ENCODE measurements at places on chromosomes 16 and 17.

DNA sequence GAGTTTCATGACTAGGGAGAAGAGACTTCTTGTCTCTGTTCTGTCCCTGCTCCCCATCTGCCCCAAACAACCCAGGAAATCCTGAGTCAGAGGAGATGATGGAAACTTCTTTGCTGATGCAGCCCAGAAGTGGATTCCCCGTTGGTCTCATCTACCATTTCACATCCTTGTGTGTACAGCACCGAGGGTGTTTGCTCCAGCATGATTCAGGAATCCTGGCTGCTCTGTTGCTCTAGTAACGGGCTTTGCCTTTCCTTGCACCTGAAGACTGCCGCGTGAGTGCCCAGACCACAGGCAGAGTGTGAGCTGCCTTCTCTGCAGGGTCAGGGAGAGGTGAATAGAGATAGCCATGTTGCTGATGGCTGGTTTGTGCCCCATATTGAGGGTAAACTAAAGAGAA, 408.4 kb downstream of the CPPED1 start:
- DNase-seq = no peak

DNA sequence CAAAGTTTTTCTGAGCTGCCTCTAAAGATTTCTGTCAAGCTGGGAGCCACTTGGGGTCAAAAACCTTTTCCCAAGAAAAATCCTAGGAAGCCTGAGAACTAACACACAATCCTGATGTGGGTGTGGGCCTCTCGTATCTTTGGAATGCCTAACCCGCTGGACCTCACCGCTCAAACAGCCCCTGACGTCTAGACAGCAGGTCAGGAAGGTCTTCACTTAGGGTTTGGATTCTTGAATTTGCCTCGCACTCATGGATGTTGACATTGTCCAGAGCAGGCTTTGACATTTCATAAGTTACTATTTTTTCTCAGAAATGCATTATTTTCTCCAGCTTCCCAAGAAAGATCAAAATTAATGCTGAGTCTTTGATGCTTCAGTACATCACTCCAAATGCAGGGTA, 18.9 kb downstream of the TEX2 start:
- no peak for DNase-seq

DNA sequence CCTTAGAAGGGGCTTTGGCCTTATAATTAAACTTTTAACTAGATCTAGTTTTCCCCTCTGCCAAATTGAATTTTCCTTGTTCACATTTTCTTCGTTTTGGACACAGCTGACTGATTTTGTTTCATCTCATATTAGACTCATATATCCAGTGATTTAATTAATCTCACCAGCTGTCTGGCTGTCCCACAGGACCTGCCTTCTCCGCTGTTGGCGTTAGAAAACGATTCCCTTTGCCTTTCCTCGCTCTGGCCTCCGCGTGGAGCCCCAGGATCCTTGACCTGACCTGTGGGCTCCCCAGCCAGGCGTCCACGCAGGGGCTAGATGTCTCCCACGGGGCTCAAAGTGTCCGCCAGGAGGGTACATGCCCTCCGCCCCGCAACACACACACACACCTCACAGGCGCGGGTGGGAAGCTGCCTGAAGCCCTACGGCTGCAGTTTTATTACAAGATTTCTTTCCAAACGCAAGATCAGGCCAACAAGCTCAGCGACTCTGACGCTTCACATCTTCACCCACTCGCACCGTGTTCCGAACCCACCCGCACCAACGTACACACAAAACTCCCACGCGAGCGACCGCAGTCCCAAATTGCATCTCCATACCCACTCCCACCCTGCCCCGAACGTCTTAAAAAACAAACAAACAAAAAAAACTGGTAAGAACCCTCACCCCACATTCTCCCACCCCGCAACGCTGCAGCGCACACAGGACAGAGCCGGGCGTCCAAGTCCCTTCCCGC, 1.1 kb downstream of the RPRML start:
- DNase-seq = no peak

- no peak for DNase-seq
Measured at GRCh38 chr16:90040152-90041023, 21.1 kb upstream of the DBNDD1 start.

DNA sequence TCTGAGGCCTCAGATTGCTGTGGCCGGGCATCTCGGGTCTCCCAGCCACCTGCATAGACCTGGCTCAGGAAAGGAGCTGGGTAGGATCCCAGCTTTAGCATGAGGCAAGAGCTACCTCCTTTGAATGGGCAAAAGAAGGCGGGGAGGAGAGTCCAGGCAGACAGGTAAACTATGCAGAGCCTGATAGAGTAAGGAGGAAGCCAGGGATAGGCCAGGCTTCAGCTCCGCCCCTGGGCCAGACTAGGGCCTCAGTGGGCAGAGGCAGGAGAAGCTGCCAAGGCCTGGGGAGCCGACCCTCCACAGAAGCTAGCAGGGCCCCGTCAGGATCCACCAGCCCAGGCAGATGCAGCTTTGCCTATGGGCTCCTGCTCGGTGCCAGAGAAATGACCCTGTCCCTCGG, 22.6 kb upstream of the UBE2G1 start:
- DNase-seq = no peak

- no peak for DNase-seq
Measured at GRCh38 chr17:77634710-77635109, 323.8 kb upstream of the TNRC6C start.

- no peak for DNase-seq
Measured at GRCh38 chr16:69003500-69003899, 102.0 kb upstream of the HAS3 start.

GRCh38 chr17:60461584-60461983, 39.3 kb downstream of the CHCT1 start:
- no peak for DNase-seq

DNA sequence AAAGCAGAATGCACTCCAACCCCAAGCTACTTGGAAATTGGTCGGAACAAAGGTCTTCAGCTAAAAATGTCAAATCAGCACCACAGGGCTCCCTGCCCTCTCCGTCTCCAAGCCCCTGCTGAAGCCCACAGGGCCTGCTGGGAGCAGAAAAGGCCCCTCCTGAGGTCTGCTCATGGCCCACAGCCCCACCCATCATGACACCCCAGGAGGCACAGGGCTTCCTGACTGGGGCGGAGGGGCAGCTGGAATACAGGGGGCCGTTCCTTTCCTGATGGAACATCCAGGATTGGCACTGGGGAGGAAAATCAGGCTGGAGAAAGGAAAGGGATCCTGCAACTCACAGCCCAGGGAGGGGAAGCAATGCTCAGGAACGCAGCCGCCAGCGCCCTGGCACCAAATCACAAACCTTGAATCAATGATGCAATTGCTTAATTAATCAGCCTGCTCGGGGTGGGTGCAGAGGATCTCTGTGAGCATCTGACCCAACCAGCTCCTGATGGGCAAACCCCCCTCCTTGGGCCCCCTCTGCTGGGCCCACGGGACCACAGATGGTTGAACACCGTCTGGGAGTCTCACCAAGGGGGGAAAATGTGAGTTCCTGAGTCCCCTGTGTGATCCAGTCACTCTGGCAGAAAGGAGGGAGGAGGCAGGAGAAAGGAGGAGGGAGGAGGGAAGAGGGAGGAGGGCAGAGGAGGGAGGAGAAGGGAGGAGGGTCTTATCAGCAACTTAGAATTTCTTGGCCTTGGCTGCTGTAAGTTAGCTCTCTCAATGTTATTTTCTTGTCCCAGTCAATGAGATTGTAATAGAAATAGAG, 155.5 kb downstream of the ZNF423 start:
- DNase-seq = no peak

GRCh38 chr17:35731239-35731916, at the start of gene RASL10B:
Gene RASL10B, plus strand, starts transcription at chr17:35731639. Its CDS starts 3,546 bp downstream, at chr17:35735185.
- no peak for DNase-seq

GRCh38 chr17:49567871-49568694, 7.6 kb upstream of the NXPH3 start:
- peak; percentile 48 for DNase-seq

DNA sequence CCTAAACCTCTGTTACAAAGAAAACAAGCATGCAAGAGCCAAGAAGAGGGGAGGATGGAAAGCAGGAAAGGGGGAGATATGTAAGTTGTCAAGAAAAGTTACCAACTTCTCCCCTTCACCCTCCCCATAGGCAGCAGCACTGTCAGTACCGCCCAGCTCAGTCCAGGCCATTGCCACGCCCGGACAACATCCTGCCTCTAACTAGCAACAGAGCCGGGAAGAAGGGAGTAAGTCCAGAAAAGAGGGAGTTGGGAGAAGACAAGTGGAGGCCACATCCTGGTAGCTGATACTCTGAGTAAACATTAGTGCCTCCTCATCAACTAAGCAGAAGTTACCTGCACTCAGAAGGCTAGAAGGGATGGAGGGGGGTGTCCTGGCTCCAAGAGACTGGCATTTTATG, 113.6 kb downstream of the SMG6 start:
- DNase-seq = no peak

DNA sequence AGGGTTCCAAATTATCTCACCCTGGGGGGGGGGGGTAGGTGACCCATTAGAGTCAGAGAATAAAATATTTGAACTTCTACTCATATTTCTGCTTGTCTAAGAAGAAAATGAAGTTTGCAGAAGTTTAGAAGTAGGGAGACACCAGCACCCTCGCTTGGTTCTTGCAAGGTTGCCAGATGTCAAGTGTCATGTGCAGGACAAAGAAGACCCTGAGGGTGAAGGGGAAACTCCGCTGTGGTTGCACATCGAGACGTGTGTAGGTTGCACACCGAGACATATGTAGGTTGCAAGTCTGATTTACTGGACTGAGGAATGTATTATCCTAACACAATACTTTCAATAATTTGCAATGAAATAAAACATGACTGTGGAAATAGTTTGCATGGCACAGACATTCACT, 42.4 kb upstream of the IRF8 start:
- DNase-seq = no peak

Measured in pulmonary artery endothelial cell (primary cell).